ENCODE measurements at places on chromosomes 3 and 15.
A peak's percentile ranks its signal among the peaks of the same experiment; 100 is the strongest.

- DNase-seq, result no peak
Measured at GRCh38 chr3:188326968-188327367, 173.0 kb downstream of the LPP start.

- no peak for DNase-seq
Measured at GRCh38 chr15:73125219-73125618, 73.0 kb downstream of the NEO1 start.

GRCh38 chr15:62752657-62753517, 289.7 kb upstream of the TPM1 start:
- no peak for DNase-seq

DNA sequence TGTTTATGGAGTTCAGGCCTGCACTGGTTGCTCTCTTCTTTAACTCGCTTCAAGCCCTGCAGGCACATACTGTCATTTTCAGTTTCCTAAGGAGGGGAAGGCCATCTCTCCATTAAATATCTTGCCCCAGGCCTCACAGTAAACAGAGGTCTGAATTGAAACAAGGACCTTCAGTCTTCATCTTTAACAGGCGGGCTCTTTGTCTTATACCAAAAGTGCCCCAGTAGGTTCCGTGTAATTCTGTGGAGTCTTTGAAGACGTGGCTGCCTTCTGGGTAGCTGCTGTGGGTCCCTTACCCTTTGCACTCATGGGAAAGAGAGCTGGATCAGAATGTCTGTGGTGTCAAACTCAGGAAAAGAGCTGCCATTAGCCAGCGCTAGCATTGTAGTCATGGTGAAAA, 161.2 kb downstream of the APBA2 start:
- DNase-seq, result peak; percentile 26

GRCh38 chr3:71752831-71753700, 589 bp upstream of the GPR27 start:
- DNase-seq, result no peak

DNA sequence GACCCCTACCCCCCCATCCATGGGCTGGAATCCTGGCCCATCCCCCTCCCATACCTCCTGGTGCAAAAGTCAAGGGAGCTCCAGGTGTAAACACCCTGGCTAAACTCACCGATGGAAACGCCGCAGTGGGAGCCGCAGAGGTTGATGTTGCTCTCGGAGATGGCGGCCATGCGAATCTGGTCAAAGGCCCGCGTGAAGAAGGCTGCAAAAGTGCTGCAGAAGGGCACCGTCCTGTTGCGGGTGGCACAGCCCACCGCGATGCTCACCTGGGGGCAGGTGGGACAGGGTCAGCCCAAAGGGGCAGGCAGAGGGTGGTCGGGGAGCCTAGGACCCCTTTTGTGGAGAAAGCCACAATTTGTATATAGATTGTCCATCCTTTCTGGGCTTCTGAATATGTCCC, 26.7 kb downstream of the TKT start:
- DNase-seq, result no peak

DNA sequence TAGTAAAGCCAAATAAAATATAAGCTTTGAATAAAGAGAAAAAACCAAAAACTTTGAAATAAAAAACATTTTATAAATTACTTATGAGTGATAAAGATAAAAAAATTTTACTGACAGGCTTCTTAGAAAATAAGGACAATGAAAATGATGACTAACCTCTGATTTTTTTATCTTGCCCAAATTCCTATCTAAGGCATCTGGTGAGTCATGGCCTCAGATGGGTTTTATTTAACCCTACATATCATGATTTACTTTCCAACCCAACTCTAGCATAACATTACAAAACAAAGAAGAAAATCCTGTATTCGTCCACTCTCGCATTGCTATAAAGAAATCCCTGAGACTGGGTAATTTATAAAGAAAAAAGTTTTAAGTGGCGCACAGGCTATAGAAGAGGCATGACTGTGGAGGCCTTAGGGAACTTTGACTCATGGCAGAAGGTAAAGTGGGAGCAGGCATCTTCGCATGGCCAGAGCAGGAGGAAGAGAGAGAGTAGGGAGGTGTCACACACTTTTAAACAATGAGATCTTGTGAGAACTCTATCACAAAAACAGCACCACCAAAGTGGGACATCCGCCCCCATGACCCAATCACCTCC, 152.1 kb downstream of the NEK10 start:
- no peak for DNase-seq

- DNase-seq, result no peak
Measured at GRCh38 chr3:61666615-61667330, 105.4 kb downstream of the PTPRG start.

DNA sequence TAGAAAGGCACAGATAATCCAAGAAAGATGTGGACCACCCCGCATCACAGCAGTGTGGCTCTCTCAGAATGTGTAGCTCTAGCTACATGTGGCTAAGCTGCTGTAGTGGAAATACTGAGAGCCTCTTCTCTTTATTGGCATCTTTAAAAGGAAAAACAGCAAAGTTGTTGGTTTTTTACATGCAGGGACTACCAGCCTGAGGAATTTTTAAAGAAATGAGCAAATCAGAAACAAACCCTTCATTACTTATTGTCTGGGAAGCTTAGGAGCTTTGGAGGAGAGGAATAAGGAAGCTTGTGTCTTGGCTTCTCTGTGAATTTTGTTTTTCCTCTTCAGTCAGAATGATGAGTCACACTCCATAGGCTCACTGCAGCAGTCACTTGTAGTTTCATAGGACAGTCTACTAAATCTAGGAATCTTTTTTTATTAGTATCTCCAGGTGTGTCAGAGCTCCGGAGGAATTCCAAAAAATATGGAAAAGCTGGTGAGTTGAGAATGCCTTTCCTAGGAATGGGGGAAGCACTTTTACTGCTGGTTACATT, 27.5 kb downstream of the POLG start:
- DNase-seq, result no peak

- DNase-seq, result no peak
Measured at GRCh38 chr3:71598292-71598691, 14.8 kb upstream of the FOXP1 start.

GRCh38 chr3:119408243-119408950, 55.0 kb downstream of the TMEM39A start:
- DNase-seq, result no peak

DNA sequence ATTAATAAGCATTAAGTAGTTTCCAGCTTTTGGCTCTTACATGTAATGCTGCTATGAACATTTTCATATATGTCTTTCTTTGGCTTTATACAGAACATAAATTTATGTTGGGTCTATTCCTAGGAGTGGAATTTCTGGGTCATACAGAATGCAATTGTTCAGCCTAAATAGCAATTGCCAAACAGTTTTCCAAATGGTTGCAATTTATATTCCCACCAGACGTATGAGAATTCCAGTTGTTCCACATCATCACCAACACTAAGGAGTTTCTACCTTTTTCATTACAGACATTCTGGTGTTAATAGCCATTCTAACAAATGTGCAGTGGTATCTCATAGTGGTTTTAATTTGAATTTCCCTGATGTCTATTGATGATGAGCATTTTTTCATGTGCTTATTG, 160.1 kb upstream of the TMC3 start:
- DNase-seq, result no peak

DNA sequence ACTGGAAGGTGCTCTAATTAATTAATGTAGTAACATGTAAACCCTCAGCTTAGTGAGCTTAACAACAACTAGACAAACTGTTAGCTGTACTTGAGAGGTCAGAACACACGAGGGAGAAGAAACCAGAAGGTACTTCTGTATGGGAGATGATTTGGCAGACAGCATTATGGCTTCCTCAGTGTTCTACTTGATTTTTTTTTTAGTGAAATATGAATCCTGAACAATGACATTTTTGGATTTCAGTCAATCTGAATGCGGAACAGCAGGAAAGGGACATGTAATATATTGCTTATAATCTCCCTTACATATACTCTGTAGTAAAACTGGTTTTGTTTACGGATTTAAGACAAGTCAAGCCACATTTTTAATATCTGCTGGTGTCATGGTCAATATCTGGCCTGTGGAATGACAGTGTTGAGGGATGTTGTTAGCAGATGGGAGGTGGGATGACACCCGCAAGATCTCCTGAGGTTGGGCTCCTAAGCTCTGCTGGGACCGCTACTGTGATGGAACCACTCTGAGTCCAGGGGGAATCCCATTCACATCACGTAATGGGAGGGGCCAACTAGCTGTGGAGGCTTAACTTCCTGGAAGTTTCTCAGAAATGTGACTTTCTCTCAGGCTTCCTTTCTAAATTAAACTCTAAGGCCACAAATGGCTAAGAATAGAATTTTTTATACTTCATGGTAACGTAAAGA, 18.7 kb downstream of the TNFAIP8L3 start:
- no peak for DNase-seq

- DNase-seq, result no peak
Measured at GRCh38 chr3:150022381-150023238, 51.9 kb upstream of the PFN2 start.

GRCh38 chr15:23857028-23857641, 170.0 kb upstream of the NDN start:
- no peak for DNase-seq

DNA sequence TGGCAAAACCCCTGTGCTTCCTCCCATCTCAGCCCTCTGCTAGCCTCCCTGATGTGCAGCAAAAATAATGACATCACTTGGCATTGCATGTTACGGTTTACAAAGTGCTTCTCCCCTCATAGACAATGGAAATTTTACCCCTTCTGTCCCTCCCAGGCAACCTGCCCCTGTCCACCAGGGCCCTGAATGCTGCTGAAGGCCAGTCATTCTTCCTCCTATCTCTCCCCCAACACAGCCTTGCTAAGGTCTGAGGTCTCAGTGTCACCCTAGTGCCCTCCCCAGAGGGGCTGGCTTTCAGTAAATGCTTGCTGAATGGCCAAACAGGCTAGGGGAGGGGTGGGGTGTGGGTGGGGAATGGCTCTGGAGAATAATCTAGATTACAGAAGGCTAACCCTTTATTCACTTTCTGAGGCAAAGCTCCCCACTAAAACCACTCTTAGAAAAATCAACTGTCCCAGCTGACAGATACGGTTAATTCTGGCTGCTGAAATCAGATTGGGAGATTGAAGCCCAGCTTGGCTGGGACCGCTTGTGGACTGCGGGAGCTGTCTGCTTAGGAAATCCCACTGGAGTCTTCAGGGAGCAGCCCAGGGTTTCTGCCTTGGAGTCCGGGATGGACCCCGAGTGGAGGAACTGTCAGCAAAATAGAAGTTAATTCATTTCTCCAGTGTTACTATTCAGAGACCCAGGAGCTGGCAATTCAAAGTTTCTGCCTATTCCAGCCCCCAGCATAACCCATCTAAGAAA, 22.9 kb downstream of the ANP32A start:
- peak; percentile 54 for DNase-seq

DNA sequence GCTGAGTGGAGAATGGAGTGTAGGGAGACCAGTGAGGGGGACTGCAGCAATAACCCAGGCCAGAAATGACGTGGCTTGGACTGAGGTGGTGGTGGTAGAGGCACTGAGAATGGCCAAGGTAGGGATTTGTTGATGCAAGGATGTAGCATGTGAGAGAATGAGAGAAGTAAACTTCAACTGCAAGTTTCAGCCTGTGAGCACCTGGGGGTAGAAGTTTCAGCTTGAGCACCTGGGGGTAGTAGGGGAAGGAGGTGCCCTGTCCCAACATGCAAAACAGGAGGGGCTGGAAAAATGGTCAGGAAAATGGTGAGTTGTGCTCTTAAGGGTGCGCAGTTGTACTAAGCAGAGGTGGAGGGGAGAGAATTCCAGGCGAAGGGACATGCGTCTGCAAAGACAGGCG, 31.0 kb downstream of the IL16 start:
- DNase-seq, result no peak

DNA sequence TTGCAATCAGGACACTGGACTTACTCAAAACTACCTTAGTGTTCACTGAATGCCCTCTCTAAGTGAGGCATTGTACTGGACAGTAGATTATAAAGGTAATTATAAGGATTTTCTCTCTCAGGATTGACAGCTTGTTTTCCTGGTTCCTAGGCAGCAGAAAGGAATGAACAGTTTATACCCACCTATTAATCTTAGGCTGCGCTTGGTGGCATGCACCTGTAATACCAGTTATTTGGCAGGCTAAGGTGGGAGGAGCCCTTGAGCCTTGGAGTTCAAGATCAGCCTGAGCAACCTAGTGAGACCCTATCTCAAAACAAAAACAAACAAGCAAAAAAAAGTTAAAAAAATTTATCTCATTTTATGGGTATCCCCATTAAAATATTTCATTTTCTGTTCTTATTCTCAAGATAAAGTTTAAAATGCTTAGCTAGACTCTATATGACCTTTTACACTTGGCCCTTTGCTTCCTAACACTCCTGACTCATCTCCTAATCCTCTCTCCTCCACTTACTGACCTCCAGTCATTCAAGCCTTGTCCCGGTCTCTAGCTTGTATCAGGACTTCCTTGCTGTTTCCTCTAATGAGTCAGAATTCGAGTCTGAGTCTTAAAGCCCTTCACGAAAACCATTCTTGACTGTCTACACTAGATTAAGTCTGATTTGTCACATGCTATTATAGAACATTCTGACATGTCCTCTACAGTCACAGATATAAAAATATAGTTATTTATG, 348.6 kb downstream of the NLGN1 start:
- DNase-seq, result no peak

- no peak for DNase-seq
Measured at GRCh38 chr3:10505791-10506585, 602 bp upstream of the ATP2B2 start.

- peak; percentile 81 for DNase-seq
Measured at GRCh38 chr15:99424978-99425656, 140.7 kb upstream of the MEF2A start.

- no peak for DNase-seq
Measured at GRCh38 chr3:109118584-109118983, 650 bp upstream of the MORC1 start.

GRCh38 chr15:74746389-74746788, 2.3 kb upstream of the CYP1A2 start:
- DNase-seq, result no peak

GRCh38 chr3:197758512-197758911, 8.8 kb downstream of the FYTTD1 start:
- DNase-seq, result no peak

- DNase-seq, result no peak
Measured at GRCh38 chr15:32887090-32887489, 169.3 kb downstream of the GREM1 start.

GRCh38 chr3:138441742-138442141, 7.3 kb downstream of the ESYT3 start:
- no peak for DNase-seq

DNA sequence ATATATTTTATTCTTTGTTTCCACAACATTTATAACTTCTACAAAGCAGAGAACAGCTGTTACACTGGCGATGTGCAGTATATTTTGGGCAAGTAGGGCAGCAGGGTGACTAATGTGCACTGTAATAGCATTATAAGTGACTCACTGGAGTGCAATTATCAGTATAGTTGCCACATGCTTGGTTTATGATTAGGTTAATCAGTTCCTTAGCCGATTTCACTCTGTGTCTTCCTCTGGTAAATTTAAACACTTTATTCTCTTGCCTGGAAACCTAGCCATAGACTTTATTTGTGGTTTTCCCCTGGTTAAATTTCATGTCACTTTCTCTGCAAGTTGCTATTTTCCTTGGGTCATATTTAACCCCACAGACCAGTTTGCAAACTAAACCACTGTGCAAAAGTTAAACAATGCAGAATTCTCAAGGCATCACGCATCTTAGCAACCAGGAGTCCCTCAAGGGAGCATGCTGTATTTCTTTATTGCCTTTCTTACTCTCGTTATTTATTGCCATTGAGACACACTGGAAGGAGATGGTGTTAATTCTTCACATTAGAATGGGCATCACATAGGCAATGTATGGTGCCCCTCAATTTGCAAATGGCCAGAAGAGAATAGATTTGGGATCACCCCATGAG, 690.2 kb upstream of the DPPA4 start:
- DNase-seq, result no peak

- DNase-seq, result no peak
Measured at GRCh38 chr3:67292356-67293121, 294.4 kb downstream of the KBTBD8 start.
